ENCODE measurements at places on chromosomes 4 and X. TPM values are rescaled to one million over a fixed set of nuclear protein-coding genes. Genes with fewer than 3 reads are reported as not detected.

Gene CAMK2D
- total RNA-seq: 59.8 TPM

Gene TIGD4
- 0.23 TPM for total RNA-seq

Gene POU4F2
- total RNA-seq: not detected

Gene RXFP1
- total RNA-seq: 0.22 TPM

Gene RGS12
- 28.9 TPM for total RNA-seq

Gene MAGEC2
- not detected for total RNA-seq

Gene ETFDH
- 67.1 TPM for total RNA-seq

Gene GAGE1
- not detected for total RNA-seq

Gene PLK4
- 8.7 TPM for total RNA-seq

Gene BEND2
- not detected for total RNA-seq

Gene TXK
- 3.1 TPM for total RNA-seq

Gene UGT2B11
- 0.13 TPM for total RNA-seq

Gene HS3ST1
- 5.5 TPM for total RNA-seq

Gene HSFX2
- total RNA-seq: 0.36 TPM

Gene SMR3B
- total RNA-seq: not detected

- no peak for DNase-seq
Observed at GRCh38 chr4:30903502-30904214, 183.5 kb downstream of the PCDH7 start.

DNA sequence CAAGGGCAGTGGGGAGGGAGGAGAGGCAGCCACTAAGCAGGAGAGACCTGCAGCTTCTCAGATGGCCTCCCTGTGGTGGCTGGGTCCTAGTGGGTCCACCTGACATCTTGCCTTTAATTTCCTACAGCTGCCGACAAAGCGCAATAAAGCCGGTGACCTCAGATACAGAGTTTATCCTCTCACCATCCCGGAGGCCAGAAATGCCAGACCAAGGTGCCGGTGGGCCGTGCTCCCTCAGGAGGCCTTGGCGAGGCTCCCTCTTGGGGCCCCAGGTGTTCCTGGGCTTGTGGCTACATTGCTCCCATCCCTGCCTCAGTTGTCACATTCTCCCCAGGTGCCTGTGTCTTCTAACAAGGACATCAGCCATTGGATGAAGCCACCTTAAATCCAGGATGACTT lies 103.0 kb downstream of the ADRA2C start:
- DNase-seq: no peak

- no peak for DNase-seq
Observed at GRCh38 chr4:84809946-84810345, 156.5 kb downstream of the WDFY3 start.

DNA sequence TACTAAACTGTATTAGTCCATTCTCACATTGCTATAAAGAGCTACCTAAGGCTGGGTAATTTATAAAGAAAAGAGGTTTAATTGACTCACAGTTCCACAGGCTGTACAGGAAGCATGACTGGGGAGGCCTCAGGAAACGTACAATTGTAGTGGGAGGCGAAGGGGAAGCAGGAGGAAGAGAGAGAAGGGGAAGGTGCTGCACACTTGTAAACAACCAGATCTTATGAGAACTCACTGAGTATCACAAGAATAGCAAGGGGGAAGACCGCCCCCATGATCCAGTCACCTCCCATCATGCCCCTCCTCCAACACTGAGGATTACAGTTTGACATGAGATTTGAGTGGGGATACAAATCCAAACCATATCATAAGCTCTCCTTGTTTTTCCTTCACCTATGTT lies 40.9 kb downstream of the RPA4 start:
- no peak for DNase-seq

DNA sequence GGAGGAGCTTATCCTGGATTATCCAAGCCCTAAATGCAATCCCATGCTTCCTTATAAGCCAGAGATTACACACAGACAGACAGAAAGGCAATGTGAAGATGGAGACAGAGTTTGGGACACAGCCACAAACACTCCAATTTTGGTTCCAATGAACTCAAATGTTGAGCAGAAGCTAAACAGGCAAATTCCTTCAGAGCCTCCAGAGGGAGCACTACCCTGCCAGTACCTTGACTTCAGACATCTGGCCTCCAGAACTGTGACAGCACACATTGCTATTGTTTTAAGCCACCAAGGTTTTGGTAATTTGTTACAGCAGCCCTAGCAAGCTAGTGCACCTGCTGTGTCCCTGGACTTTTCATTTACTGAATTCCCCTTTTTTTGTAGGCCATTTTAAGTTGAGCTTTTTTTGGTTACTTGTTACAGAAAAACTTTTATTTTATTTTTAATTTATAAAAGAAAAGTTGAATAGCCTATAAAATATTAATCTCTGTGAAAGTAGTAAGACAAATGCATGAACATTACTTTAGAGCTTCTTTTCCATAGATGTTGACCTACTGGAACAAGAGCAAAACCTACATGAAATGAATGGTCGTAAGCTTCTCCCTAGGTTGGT lies 33.4 kb upstream of the SRD5A3 start:
- DNase-seq: no peak

- no peak for DNase-seq
Observed at GRCh38 chr4:167032871-167033270, 201.4 kb downstream of the SPOCK3 start.

DNA sequence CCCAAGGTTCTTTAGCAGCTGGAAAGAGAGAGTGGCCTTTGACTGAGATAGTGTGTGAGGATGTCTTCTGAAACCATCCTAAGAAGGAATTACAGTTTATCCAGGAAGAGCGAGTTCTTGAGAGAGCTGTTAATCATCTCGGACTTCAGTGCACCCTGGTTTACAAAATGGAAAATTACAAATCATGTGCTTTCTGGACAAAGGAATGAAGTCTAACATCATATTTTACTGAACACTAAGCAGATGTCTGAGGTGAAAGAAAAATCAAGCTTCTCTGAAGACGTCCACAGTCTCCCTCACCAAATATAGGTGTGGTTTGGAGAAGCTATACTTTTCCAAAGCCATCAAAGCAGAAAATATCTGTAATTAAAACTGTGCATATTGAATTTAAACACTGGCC lies 30.8 kb upstream of the CYP2U1 start:
- DNase-seq: no peak

DNA sequence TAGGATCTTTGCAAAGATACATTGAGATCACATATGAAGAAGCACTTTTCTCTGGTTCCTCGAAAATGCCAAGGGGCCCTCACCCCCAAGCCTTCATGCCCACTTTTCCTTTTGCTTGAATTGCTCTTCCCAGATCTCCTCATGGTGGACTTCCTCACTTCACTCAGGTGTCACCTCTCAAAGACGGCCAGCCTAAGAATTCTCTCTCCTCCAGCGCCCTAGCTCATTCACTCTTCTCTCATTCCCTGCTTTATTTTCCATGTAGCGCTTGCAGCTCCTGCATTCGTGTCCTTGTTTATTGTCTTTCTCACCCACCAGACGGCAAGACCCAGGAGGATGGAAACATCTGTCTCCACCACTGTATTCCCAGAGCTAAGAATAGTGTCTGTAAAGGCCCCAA lies 32.9 kb downstream of the CCKAR start:
- DNase-seq: no peak

DNA sequence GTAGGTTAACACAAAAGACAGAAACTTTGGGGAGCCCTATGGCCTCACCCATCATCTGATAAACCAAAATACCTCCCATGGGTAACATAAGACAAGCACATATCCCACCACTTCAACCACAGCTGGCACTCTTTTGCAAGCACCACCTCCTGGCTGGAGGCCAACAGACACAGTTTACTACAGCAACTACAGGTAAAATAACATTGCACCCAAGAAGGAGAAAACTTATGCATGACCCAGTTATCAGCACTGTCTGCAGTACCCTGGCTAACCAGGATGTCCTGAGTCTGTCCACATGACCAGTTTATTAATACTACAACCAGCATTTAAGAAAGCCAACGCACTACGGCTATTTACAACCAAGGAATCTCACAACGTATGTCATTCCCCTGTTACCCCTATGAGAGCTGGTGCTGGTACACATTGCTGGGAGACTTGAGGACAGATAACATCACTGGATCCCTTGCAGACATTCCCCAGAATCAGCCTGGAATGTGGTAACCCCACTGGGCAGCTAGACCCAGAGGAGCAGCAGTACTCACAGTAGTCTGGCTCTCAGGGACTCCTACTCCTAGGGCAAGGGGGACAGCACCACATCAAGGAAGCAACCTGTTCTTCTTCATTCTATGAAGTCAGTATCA lies 32.0 kb downstream of the ELF2 start:
- DNase-seq: peak; percentile 57

- no peak for DNase-seq
Observed at GRCh38 chr4:8694651-8695151, 102.1 kb downstream of the CPZ start.

GRCh38 chr4:80104927-80105326 lies 31.9 kb upstream of the ANTXR2 start:
- DNase-seq: no peak

GRCh38 chr4:111475001-111475400 lies 670.3 kb upstream of the FAM241A start:
- no peak for DNase-seq

GRCh38 chrX:72205706-72206105 lies 24.1 kb downstream of the PIN4 start:
- DNase-seq: no peak

DNA sequence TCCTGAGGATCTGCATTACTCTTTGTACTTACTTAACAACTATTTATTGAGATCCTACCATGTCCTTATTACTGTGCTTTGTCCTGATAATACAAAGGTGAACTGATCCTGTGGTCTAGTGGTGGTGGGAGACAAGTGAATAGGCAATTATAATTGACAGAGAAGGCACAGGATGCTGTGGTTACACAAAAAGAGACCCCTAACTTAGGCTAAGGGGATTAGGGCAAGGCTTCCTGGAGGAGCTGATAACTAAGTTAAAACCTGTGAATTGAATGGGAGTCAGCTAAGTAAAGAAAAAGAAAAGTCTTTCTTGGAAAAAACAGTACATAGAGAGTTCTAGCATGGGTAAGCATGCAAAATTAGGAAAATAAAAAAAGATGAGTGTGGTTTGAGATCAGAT lies 164.4 kb downstream of the LARP7 start:
- DNase-seq: no peak

DNA sequence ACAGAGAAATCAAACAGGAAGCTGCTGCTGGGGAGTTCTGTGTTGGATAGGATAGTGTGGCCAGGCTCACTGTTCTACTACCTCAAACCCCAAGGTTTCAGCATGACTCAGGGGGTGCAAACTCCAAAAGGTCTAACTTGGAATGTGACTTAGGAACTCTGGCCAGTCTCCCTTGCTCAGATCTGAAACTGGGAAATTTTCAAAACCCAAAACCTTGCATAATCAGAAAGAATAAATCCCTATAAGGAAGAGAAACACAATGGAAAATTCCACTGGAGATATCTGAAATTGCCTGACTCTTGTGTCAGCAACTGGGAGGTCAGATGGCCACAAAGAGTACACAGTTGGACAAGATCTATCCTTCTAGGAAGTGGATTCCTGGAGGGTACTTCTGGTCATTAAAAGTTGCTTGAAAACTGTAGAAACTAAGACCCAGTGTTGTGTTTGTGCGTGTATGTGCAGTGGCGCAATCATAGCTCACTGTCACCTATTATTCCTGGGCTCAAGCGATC lies 58.0 kb downstream of the PPEF2 start:
- no peak for DNase-seq

DNA sequence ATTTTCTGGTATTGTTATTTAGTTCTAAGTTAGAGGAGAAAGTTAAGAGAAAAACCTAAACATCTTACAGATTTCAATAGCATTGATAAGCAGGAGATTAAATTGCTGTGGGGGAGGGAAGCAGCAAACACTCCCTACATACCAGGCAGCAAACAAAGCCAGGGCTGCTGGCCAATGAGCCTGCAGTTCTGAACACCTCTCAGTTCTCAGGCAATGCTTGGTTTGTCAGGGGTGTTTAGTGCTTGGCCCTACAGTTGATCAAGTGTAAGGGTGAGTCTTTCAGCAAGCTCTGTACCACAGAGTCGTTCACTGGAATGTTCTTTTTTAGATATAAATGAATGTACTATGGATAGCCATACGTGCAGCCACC lies 38.6 kb downstream of the EGFL6 start:
- no peak for DNase-seq

GRCh38 chrX:23386260-23386659 lies 51.6 kb downstream of the PTCHD1 start:
- no peak for DNase-seq

DNA sequence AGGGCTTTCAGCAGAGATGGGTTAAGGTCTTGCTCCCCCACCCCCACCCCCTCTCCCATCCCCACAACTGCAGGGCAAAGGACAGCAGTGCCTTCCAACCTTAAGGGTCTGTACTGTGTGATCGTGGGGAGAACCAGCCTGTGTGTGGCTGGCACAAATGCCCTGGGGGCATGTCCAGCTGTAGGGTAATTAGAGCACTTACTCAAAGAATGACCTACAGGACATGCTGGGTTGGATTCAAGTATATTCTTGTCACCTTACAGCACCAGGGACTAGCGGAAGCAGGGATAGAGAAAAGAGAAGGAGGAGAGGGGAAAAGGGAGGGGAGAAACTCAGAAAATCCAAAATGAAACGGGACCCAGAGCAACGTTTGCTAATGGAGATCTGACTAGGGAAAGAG lies 191.3 kb upstream of the GATB start:
- DNase-seq: no peak

- DNase-seq: no peak
Observed at GRCh38 chrX:10617999-10618351, 2.4 kb downstream of the MID1 start.

DNA sequence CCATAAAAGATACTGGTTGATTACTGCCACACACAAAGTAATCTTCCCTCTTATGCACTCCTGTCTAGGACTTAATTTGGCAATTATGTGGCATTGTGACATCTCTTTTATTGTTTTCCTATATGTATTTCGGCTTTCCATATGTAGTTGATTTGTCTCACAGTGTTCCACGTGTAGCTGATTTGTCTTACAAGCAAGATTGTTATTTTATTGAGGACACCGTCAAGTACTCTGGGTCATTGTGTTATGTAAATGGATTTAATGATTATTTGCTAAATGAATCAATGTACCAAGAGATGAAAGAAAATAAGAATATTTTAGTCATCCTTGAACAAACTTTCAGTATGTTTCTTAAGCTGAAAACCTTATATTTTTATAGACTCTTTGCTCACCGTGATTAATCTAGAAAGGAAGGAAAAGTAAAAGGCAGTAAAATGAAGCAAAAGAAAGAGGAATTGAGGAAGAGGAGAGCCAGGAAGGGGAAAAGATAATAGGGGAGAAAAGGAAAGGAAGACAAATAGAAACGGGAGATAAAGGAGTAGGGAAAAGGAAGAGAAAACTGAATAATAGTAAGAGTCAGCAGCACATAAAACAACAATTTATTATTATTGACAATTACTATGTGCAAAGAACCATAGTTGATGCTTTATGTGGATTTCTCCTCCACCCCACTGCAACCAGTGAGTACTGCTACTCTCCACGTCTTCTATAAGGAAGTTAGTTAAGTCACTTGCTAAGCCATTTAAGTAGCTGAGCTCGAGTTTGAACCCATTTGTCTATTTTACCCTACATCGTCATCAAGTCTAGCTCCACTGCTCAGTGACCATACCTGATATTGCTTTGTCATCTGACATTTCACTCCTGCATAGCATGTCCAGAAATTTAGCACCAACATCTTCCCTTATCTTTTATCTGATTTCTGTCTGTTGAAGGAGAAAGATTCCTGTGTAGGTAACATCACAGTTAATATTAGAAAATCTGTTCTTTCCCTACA lies 336.5 kb downstream of the BMPR1B start:
- DNase-seq: no peak

Measured in mucosa of descending colon (tissue), 3 donors.